ENCODE measurements at places on chromosomes 6 and 20.

DNA sequence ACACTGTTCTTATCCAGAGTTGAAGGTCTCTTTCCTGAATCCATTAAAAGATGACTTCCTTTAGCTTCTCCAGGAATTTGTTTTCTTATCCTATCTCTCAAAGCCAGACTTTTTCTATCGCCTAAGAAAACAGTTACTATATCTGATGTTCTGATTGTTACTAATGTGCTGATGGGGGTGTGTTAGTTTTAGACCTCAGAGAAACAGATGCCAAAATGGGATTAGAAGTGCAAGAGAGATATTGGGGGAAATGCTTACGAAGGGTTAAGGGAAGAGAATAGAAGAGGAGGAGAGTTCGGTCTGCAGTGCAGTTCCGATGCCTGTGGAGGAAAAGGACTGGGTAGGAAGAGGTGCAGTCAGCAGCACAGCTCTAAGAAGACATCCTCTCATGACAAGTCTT, 35.7 kb upstream of the ADGRG6 start:
- no peak for DNase-seq

DNA sequence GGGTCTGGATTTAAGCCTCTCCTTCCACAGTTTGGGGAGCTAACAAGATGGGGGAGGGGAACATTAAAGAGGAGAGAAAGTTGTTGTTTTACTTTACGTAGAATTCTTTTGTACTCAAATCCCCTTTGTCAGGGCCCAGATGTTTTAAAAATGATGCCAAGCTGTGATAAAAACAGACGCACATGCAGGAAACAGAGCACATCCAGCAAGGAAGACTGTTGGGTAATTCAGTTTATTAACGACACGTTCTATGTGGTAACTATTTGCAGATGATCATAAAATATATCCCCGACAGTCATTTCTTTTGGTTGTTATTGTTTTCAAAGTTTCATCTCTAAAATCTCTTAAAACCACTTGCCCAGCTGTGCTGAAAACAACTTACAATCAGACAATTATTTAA, 307.0 kb upstream of the PRDM1 start:
- no peak for DNase-seq

GRCh38 chr6:62445521-62445920, 159.5 kb upstream of the KHDRBS2 start:
- no peak for DNase-seq

GRCh38 chr6:16630026-16630643, 131.1 kb downstream of the ATXN1 start:
- no peak for DNase-seq

GRCh38 chr20:31542201-31542842, 28.1 kb downstream of the HM13 start:
- no peak for DNase-seq

DNA sequence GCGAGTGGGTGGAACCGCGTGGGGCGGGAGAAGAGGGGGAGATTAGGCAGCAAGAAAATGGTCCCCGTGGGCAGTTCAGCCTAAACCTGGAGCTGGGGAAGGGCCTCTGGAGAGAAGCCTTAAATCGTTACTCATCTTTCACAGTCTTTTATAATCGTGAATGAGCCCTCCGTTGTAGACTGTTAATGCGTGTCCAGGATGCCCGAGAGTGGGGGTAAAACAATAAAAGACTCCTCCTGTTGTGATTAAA, 11.0 kb upstream of the ELOVL5 start:
- DNase-seq, result no peak

DNA sequence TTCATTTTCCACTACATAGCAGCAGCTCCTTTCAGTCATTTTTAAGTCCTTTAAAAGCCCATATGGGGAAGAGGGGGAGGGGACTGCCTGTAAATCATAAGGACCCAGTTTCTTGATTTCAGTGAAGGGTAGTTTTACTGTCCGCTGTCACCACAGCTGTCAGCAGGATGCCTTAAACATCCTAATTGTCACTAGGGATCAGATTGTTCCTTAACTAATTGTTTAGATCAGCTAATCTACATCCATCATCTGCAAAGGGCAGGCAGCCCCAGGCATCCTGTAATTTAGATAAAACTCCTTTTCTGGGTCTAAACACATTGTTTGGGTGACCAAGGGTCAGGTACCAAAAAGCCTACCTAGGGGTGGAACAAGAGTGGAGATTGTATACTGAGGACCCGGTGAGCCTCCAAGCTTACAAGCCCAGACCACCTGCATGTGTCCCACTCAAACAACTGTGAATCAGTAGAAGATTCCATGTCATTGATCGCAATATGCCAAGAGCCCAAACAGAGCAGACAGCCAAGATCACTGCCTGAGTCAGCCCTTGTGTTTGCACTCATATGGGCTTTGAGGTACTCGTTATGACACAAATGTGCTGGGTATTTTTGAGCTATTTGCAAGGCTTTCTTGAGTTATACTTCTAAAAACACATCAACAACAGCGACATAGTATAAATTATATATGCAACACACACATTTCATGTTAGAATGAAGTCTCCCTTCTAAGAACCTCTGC, 198.7 kb upstream of the CEP162 start:
- DNase-seq, result peak; percentile 54

GRCh38 chr6:97086781-97087180, 162.3 kb downstream of the KLHL32 start:
- DNase-seq, result no peak

DNA sequence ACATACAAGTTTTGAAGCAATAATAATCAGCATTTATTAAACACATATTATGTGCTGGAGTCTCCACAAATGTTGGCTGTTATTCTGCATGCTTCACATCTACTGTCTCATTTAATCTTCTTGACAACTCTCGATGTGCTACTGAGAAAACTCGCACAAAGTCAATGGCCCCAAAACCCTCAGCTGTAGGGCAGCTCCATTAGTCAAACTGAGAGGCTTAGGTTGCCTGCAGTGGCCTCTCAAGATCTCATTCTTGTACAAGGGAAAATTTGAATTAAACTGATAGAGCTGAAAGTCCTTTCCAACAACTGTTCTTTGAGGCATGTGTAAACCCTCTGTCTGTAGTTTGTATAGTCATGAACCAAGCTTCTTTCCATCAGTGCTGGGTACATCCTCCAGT, 49.8 kb downstream of the MBOAT1 start:
- no peak for DNase-seq

- no peak for DNase-seq
Observed at GRCh38 chr6:28696167-28696566, 170.5 kb downstream of the GPX5 start.

DNA sequence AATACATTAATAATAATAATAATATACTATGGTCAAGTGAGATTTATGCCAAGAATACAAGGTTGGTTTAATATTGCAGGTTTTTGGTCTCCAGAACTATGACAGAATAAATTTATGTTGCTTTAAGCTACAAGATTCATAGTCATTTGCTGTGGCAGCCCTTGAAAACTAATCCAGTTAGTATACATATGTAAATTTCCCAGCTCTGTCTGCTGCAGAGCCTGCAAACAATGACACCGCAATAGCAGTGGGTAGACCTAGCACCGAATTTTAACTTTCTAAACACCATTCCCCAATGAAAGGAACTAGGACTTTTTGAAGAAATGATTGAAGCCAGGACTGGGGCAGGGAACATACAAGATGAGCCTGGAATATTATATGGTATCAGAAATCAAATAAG, 647.7 kb upstream of the NRSN1 start:
- DNase-seq, result no peak

DNA sequence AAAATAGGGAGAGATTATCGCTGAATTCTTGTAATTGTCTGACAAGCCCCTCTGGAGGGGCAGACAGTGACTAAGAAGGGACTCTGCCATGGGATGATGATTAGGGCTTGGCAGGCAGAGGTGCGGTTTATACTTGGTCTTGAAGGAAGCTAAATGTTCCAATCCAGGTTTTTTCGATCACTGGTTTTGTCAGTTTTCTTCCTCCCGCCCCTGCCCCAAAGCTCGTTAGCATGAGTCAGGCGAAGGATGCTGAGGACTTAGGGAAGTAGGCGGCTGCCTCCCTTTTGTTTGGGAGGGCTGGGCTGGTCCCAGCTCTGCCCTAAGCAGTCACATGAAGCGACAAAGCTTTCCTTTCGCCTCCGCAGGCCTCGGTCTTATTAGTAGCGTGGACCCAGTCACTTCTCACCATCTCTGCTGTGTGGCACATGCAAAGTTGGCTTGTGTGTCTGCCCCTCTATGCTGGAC, 314.2 kb downstream of the CDC5L start:
- DNase-seq, result peak; percentile 76

DNA sequence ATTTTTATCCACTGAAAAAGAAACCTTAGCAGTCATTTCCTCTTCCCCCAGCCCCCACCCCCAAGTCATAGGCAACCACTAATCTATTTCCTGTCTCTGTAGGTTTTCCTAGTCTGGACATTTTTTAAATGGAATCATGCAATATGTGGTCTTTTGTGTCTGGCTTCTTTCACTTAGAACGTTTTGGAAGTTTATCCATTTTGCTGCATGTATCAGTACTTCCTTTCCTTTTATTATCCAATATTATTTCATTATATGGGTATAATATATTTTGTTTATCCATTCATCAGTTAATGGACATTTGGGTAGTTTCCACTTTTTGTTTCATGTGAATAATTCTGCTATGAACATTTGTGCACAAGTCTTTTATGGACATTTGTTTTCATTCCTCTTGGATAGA, 99.3 kb upstream of the BMP5 start:
- no peak for DNase-seq

GRCh38 chr20:21167261-21167660, 41.4 kb downstream of the KIZ start:
- no peak for DNase-seq

Data from endodermal cell (in vitro differentiated cells).